ENCODE measurements at places on chromosomes 12 and 14.

- DNase-seq: no peak
Observed at GRCh38 chr12:19886065-19886464, 446.8 kb downstream of the AEBP2 start.

- DNase-seq: no peak
Observed at GRCh38 chr12:98220636-98221035, 294.8 kb upstream of the TMPO start.

GRCh38 chr12:113030875-113031525 lies 25.5 kb upstream of the DTX1 start:
- no peak for DNase-seq

DNA sequence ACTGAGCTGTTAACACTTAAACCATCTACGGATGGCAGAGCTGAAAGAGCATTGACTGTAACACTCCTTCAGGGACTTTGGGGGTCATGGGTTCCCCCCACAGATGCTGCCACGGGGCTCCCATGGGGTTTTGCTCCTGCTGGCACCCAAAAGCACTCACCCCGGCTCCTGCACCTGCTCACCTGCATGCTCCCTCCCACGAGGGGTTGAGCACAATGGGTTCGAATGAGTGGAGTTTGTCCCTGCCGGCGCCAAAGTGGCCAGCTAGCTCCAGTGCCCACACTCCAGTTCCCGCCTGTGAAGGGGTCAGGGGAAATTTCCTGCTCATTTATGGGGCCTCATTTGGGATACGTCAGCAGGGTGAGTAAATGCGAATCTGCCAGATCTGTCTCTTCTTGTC lies 40.7 kb downstream of the TNFAIP2 start:
- DNase-seq: no peak

DNA sequence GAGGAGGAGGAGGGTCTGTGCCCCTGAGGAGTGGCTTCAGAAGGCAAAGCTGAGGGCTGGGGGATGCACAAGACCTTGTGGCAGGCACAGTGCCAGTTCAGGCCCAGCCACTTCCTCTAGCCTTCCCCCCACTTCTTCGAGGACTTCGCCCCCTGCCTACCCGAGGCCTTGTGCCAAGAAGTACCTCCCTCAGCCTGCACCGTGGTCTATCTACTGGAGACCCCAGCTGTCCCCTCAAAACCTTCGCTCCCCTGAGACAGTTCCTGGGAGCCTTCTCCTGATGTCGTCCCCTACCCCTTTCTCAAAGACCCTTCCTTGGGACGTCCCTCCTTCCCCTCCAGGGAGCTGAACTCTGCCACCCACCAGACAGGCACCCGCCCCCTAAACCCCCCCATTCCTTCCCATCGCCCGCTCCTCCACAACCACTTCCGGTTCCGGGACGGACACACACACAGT lies 604 bp downstream of the ZNF384 start:
- DNase-seq: no peak

Data from HS-27A (cell line).